Airway epithelial cell (primary cell): ENCODE measurements at places on chromosomes 4 and X. TPM values are rescaled to one million over a fixed set of nuclear protein-coding genes. Genes with fewer than 3 reads are reported as not detected.

The NALF2 gene
- 0.21 TPM in 1 of 2 replicates, not detected in the other for total RNA-seq

The COX7B2 gene
- total RNA-seq, result not detected in 2 replicates

The RPGR gene
- 3.0 and 3.8 TPM in 2 replicates for total RNA-seq

The PCYT1B gene
- 0.60 and 1.1 TPM in 2 replicates for total RNA-seq

The WDFY3 gene
- total RNA-seq, result 16.4 and 30.5 TPM in 2 replicates

The AKAP4 gene
- not detected in 2 replicates for total RNA-seq

The ADH1B gene
- not detected in 2 replicates for total RNA-seq

The MAGEC2 gene
- total RNA-seq, result not detected in 2 replicates

The RHOXF2B gene
- total RNA-seq, result not detected in 2 replicates

The ASB11 gene
- not detected in 2 replicates for total RNA-seq

The SYN1 gene
- 0.33 and 0.63 TPM in 2 replicates for total RNA-seq

The SRPX2 gene
- 30.5 and 31.4 TPM in 2 replicates for total RNA-seq

The PRDM8 gene
- total RNA-seq, result 0.70 and 1.1 TPM in 2 replicates
